HFFc6 (cell line): ENCODE measurements at places on chromosomes 16 and 17. TPM values are rescaled to one million over a fixed set of nuclear protein-coding genes. Genes with fewer than 3 reads are reported as not detected.
A peak's percentile ranks its signal among the peaks of the same experiment; 100 is the strongest.

ARHGDIG gene
- total RNA-seq, result not detected in 3 replicates

SYT17 gene
- not detected in 3 replicates for total RNA-seq

IGSF6 gene
- not detected in 3 replicates for total RNA-seq

- H3K27ac ChIP-seq, result peak overlapping the region; percentile 97
- peaks cover 6% of the 10 kb centered on the region; the same call in 1 of the 2 replicates for H3K36me3 ChIP-seq
- peak overlapping the region; percentile 84 for H3K4me3 ChIP-seq
- peak; percentile 98 for DNase-seq
- peaks cover 1% of the 10 kb centered on the region; the same call in 1 of the 2 replicates for H3K27me3 ChIP-seq
These were observed 68.4 kb downstream of the CMC2 start for GRCh38 chr16:80938004-80938878.

- no peak overlapping the region for H3K4me3 ChIP-seq
- no peak overlapping the region for H3K27ac ChIP-seq
- DNase-seq, result no peak
- H3K27me3 ChIP-seq, result no peaks in the 10 kb centered on the region
- H3K4me1 ChIP-seq, result no peaks in the 10 kb centered on the region
These were observed 1296.2 kb downstream of the CDH8 start for GRCh38 chr16:60739737-60740683.

- no peaks in the 10 kb centered on the region for H3K27me3 ChIP-seq
- H3K4me3 ChIP-seq, result no peak overlapping the region
- H3K27ac ChIP-seq, result no peak overlapping the region
- DNase-seq, result no peak
- H3K36me3 ChIP-seq, result 0 out of 2 replicates have a peak, but pooled peaks cover 5% of the 10 kb centered on the region
These were observed 4.2 kb downstream of the CMTM4 start for GRCh38 chr16:66692341-66692740.

GRCh38 chr16:2720064-2720457 lies at the start of gene PRSS27:
Gene PRSS27 (minus strand): TSS chr16:2720224. CDS start chr16:2720160, 64 bp downstream.
- peaks cover 14% of the 10 kb centered on the region for H3K27me3 ChIP-seq
- H3K4me3 ChIP-seq, result peak within 1 kb of the TSS; percentile 83
- DNase-seq, result no peak
- peak within 1 kb of the TSS; percentile 69 for H3K27ac ChIP-seq
- H3K36me3 ChIP-seq, result no peaks in the 10 kb centered on the region

DNA sequence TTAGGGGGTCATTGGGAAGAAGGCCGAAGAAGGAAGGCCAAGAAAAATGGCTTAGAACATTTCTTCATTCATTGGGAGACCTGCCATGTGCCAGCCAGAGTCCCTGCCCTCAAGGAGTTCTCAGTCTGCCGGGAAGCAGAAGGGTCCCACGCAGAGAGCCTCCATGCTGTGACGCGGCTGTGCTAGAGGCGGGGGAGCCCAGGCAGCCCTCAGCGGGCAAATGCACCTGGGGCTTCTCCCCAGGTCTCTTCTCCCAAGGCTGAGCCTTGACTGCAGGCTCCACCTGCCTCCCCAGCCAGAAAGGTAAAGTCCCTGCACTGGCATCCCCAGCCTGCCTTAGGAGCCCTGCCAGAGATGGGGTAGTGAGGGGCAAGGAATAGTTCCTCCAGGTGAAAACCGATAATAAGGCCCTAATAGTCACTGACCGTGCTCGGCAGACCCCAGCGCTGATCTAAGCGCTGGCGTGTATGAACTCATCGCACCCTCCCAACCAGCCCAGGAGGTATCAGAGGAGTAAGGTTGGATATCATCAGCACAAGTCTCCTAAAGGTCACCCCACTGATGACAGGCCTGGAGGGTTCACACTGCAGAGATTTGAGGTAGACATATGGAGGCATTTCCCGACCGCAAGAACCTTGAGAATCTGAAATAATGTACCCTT lies 6.0 kb upstream of the CDR2L start:
- peaks cover 6% of the 10 kb centered on the region for H3K27me3 ChIP-seq
- H3K4me1 ChIP-seq, result peaks cover 10% of the 10 kb centered on the region
- DNase-seq, result no peak
